ENCODE measurements at places on chromosomes 16 and 17.
A peak's percentile ranks its signal among the peaks of the same experiment; 100 is the strongest.

- no peak for DNase-seq
Measured at GRCh38 chr17:28487881-28488532, 14.6 kb downstream of the SLC13A2 start.

- DNase-seq = no peak
Measured at GRCh38 chr16:3193221-3194212, 5.5 kb downstream of the OR1F1 start.

DNA sequence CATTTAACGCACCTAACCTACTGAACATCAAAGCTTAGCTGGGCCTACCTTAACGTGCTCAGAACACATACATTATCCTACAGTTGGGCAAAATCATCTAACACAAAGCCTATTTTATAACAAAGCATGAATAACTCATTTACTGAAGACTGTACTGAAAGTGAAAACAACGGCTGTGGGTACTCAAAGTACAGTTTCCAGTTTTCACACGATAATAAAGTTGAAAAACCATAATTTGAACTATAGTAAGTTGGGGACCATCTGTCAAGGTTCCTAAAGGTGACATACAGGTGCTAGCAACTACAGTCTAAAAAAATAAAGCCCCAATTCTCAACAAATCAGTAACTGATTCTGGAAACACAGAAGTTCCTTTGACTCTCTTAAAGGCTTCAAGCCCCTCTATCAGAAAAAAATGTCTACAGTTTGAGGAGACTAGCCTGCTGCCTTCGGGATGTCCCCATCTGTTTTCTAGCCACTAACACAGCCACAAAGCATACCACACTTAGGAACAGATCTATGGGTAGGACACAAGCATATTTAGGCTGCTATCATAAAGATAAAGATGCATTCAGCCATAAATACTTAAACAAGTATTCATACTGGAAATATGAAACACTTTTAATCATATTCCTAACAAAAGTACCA is 71.3 kb downstream of the KANSL1 start:
- DNase-seq = no peak

DNA sequence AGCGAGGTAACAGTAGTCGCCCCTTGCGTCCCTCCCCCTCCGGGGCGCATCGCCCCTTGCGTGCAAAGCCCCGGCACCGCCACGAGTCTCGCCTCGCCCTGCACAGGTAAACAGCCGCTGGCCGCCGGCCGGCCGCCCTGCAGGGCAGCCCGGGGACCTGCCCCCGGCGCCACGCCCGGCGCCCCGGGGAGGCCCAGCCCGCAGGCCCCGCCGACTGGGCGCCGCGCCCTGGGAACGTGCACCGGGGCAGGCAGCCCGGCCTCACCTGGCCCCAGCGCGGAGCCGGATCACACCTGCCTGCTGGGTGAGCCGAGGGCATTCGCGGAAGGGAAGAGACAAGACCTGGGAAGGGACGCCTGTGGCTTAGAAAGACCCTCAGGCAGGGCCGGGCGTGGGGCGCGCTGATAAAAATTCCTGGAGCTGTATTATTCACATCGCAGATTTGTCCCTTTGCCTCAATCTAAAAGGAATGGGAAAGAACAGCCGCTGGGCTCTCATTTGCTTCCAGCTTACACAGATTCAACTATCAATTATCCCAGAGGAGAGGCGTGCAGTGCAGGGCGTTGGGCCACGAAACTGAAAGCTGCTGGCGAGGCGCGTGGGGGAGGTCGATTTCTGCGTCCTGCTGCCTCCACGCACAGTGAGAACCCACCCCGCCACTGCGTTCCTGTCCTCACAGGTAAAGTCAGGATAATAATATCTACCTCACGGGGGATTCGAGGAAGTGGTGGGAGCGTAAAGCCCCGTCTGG is 451.9 kb downstream of the SLC39A11 start:
- DNase-seq = no peak

DNA sequence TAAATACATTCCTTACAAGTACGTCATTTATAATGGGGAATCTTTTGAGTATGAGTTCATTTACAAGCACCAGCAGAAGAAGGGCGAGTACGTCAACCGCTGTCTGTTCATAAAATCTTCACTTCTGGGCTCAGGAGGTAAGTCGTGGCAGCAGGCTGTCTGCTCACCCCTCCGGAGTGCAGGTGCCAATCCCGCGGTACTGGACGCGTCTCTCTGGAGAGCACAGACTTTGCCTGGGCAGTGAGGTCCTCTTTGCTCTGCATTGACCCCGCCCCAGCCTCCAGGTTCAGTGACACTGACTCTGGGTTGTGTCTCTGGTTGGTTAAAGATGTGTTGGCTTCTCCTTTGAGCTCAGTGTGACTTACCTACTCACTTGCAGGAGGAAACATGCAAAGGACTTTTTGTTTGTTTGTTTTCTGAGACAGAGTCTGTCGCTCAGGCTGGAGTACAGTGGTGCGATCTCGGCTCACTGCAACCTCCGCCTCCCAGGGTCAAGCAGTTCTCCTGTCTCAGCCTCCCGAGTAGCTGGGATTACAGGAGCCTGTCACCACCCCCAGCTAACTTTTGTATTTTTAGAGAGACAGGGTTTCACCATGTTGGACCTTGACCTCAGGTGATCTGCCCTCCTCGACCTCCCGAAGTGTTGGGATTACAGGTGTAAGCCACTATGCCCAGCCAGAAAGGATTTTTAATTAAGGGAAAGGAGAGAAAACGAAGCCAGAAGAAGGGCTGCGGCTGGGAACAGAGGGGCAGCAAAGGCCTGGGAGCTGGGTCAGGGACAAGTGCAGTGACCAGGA is 31.2 kb downstream of the RNF213 start:
- no peak for DNase-seq

GRCh38 chr17:8997994-8998628 is 23.2 kb upstream of the NTN1 start:
- DNase-seq = peak; percentile 61

GRCh38 chr16:88194397-88195268 is 188.1 kb upstream of the ZNF469 start:
- no peak for DNase-seq

GRCh38 chr17:81094509-81095382 is 59.8 kb downstream of the BAIAP2 start:
- DNase-seq = peak; percentile 57

DNA sequence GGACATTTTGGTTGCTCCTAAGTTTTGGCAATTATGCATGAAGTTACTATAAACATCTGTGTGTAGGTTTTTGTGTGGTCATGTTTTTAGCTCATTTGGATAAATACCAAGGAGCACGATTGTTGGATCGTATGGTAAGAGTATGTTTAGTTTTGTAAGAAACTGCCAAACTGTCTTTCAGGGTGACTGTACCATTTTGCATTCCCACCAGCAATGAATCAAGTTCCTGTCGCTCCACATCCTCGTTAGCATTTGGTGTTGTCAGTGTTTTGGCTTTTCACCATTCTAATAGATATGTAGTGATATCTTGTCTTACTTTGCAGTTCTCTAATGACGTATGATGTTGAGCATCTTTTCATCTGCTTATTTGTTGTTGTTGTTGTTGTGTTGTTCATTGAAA is 20.2 kb downstream of the TENT4B start:
- no peak for DNase-seq

GRCh38 chr17:35537601-35538141 is at the start of gene SLFN12L:
SLFN12L (minus strand) TSS chr17:35537678; CDS start chr17:35522364, 15,314 bp downstream.
- DNase-seq = no peak

DNA sequence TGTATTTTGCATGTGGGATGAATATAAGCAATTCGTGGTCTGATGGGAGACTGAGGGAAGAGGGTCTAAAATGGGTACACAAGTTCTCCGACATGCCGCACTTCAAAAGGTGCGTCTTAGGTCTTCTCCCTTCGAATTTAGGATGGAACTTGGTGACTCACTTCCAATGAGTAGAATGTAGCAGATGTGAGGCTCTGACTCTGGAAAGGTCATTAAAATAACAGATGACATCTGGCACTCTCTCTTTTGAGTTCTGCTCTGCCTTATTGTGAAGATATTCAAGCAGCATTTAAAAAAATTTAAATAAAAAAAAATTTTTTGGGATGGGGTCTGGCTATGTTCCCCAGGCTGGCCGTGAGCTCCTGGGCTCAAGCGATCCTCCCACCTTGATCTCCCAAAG is 92.7 kb downstream of the TMEM100 start:
- no peak for DNase-seq

GRCh38 chr16:64406770-64407181 is 715.1 kb downstream of the CDH11 start:
- DNase-seq = no peak

DNA sequence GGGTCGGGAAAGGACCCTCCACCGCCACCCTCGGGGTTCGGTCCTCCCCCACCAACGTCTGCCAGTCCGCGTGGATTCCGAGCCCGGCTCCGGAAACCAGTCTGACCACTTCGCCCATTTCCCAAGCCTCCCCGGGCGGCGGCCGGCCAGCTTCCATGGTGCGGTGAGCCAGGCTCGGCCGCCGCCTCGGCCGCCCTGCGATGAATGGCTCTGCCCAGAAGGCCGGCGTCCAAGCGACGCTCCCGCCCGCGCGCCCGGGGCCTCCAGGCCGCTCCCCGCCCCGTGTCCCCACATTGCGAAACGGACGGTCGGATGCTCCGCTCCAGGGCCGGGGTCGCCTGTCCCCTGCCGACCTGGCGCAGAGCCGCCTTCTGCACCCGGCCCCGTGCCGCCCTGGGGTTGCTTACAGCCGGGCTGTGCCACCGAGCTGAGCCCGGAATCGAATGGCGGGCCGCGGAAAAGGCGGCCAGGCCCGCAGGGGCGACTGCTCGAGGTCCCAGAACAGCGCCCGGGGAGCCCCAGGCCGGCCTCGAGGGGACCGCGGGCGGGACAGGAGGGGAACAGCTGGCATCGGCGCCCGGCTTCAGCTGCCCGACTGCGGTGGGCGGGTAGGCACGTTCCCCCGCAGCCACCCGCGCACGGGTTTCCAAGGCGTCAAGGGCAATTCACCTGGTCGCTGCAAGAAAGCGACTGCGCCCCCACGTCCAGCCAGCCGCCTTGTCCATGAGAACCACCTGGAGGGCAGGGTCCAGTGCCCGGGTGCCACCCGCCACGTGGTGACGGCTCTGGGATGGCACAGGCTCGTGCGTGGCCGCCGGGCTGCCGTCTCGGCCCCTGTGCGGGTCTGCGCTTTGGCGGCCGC is 18.3 kb upstream of the CBX8 start:
- DNase-seq = no peak

GRCh38 chr17:65813306-65813705 is 251.9 kb upstream of the AXIN2 start:
- no peak for DNase-seq

DNA sequence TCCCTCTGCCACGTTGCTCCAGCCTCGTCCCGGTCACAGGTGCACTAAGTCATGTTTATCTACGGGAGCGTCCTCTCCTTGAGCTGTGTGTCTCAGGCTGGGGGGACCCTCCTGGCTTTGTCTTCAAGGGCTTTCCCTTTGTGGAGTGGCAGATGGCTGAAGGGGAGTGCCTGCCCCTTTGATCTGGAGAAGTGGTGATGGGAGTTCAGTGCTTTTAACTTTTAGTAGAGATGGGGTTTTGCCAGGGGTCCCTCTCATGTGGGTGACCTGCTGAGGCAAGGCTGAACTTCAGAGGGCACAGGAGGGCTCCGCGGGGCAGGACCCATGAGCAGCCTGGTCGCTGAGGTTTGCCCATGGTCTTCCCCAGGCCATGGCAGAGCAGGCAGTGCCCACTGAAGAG is 73.1 kb upstream of the CDC42EP4 start:
- DNase-seq = no peak

GRCh38 chr17:50913120-50913519 is 47.0 kb upstream of the TOB1 start:
- no peak for DNase-seq

DNA sequence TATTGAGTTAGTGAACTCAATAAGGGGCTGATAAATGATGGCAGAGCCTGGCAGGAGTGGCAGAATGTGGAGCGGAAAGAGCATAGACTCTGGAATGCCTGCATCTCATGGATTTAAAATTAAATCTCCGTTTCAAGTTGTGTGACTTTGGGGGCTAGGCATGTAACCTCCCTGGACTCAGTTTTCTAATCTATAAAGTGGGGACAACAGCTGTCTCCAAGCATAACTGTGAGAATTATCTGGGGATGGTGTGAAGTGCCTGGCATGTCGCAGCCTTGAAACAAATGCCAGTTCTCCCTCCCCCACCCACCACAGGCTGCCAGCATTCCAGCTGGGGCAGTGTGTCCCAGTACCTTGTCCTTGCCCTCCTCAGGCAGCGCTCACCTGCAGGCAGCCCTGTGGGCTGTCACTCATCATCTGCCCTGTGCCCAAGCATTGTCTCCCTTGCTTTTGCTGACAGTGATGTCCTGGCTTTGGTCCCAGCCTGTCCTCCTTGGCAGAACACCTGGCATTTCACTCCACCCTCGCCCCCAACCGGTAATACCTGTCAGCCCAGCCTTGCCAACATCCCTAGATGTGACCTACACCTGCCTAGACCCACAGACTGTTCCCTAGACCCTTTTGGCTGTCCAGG is 129.6 kb downstream of the MRM1 start:
- DNase-seq = no peak

DNA sequence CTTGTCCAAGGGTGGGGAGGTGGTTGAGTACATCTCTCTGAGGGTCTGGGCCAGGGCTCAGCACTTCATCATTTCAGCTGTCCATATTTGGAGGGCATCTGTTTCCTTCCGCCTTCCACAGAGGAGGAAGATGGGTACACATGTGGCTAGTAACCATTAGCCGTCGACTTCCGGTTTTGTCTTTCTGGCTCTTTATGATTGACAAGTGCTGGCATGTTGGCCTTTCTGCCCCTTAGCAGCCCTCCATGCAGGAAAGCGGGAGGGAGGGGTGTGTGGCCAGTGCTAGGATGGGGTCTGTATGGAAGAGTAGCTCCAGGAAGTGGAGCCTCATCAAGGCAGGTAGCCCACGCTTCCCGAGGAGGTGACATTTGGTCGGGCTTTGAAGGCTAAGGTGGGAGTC is 69.6 kb downstream of the RAI1 start:
- peak; percentile 6 for DNase-seq

GRCh38 chr16:28172336-28172735 is 39.4 kb downstream of the XPO6 start:
- DNase-seq = no peak

DNA sequence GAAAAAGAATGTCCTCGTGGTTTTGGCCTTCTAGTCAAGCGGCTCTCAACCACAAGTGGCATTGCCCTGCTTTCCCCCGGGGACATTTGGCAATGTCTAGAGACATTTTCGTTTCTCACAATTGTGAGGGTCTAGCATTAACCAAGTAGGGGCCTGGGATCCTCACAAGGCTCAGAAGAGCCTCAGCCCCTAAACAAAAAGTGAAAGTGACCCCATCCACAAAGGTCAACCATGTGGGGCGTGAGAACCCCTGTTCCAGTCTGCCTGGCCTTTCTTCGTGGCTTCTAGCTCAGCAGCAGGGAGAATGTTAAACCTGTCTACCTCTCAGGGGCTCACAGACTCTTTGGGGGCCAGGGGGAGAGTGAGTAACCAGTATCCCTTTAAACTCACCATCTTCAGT is 4.8 kb upstream of the RPL38 start:
- no peak for DNase-seq

- peak; percentile 36 for DNase-seq
Measured at GRCh38 chr17:61635913-61636432, 45.0 kb upstream of the NACA2 start.

- DNase-seq = no peak
Measured at GRCh38 chr16:22235839-22236745, 30.0 kb downstream of the EEF2K start.

DNA sequence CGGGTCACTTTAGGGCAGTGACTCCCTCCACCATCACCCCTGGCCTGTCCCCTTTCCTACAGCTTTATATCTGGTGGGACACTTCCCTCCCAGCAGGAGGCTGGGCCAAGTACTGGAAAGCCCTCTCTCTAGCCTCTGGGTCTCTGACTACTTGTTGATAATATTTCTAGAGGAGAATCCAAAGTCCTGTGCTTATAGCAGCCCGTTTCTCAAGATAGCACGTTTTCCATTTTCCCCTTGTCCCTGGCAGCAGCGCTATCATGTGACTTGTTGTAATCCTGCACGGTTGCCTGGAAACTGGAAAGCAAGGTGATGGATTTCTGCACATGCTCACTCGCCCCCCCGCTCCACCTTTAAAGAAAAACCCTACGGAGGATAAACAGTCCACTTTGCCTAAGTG is 3.3 kb upstream of the AXIN2 start:
- DNase-seq = no peak

Data from stimulated activated CD4-positive, alpha-beta T cell treated with anti-CD3 and anti-CD28 coated beads, Interleukin-12 subunit alpha, Interleukin-12 subunit beta, amount 100 ng/mL, for 24 hours (primary cell).